CD4-positive, alpha-beta T cell treated with Interleukin-17A for 4 hours (primary cell): ENCODE measurements at places on chromosomes 3 and 15.

- no peak for DNase-seq
These were observed 129.0 kb downstream of the BBX start for GRCh38 chr3:107651782-107652181.

GRCh38 chr3:8491271-8492144, 10.1 kb upstream of the LMCD1 start:
- no peak for DNase-seq

DNA sequence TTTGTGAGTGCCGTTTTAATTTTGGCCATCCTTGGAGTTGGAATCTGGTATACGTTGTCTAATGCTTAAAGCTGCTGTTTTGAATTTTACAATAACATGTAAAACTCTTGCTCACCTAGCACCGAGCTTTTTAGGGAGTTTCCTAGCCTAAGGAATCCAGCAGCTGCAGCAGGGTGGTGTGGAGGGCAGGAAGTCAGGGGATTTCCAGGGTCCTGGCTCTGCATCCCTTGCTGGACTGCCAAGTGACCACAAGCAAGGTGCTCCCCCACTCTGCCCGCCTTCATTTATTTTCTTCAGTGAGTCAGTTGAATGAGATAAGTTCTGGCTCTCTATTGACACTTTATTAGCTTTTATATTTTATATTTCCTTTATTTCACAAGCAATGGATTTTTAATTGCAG, 113.7 kb downstream of the ATG7 start:
- DNase-seq, result no peak

DNA sequence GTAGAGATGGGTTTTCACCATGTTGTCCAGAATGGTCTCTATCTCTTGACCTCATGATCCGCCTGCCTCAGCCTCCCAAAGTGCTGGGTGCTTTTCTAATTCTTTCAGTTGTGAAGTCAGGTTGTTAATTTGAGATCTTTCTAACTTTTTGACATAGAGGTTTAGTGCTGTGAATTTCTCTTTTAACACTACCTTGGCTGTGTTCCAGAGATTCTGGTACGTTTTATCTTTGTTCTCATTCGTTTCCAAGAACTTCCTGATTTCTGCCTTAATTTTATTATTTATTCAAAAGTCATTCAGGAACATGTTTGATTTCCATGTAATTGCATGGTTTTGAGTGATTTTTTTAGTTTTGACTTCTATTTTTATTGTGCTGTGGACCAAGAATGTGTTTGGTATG, 63.5 kb upstream of the CCDC54 start:
- DNase-seq, result no peak

DNA sequence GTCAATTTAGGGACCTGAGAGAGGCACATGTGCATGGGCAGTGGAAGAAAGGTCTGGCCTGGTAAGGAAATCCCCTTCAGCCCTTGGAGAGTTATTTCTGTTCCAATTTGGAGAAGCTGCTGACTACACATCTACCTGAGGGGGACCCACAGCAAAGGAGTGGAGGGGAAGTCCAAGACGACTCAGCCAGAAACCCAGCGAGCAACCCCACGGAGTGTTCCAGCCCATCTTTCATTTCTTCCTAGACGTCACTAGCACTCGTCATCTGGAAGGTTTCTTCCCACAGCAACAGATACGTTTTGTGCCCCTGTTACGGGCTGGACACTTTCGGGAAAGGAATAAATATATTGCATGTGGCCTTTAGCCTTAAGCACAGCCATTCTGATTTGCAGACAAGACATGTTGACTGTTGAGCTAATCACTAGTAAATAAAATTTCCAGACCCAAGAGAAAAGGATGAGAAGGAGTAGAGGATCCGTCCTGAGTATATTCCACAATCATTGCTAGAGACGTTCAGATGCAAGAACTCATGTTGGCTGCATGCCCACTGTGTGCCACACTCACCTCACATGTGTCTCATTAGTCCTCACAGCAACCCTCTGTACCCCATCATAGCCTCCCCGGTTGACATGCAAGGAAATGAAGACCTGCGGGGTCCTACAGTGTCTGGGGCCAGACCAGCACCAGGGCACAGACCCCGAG, 7.8 kb upstream of the FAM174B start:
- DNase-seq, result no peak

DNA sequence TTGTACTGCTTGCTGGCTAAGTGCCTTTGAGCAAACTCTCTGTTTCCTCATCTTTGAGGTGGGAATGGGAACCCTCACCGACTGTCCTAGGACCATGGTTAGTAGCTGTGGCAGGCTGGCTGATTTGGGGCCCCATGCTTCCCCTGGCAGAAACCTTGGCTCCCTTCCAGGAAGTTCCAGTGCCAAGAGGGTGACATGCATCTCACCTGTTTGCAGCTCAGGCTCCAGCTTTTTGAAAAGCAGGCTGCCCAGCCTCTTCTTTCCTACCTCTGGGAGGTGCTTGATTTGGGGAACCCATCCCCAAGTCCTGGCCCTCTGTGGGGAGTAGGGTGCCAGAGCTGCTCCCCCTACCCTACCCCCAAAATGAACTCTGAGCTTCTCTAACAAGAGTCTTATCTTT, 50.8 kb downstream of the RAB11A start:
- no peak for DNase-seq

- no peak for DNase-seq
These were observed 530.0 kb downstream of the EPHB1 start for GRCh38 chr3:135325096-135325495.

DNA sequence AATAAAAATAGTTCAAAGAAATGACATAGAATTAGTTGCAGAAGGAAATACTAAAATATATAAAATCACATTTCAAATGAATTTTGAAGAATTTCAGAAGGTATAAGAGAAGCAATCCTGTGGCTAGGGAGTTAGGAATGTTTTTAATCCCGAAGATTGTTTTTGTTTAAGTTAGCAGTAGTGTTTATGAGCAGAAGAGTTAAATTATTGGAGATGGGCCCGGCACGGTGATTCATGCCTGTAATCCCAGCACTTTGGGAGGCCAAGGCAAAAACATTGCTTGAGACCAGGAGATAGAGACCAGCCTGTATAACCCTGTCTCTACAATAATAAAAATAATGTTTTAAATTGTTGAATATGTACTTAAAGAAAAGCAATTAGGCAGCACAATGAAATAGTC, 432.5 kb downstream of the MFSD1 start:
- DNase-seq, result no peak

- no peak for DNase-seq
These were observed 135.5 kb upstream of the LIPC start for GRCh38 chr15:58296276-58296675.

- DNase-seq, result no peak
These were observed 96.3 kb upstream of the ZBED2 start for GRCh38 chr3:111691293-111691909.

DNA sequence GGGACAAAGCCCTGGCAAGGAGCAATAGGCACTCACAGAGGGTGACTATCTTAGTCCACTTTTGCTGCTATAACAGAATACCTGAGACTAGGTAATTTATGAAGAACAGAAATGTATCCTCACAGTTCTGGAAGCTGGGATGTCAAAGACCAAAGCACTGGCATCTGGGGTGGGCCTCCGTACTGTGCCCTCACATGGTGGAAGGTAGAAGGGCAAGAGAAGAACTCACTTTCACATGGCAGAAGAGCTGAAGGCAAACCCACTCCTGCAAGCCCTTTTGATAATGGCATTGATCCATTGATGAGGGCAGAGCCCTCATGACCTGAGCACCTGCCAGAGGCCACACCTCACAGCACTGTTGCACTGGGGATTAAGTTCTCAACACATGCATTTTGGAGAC, 173.4 kb upstream of the C2CD4B start:
- DNase-seq, result no peak

DNA sequence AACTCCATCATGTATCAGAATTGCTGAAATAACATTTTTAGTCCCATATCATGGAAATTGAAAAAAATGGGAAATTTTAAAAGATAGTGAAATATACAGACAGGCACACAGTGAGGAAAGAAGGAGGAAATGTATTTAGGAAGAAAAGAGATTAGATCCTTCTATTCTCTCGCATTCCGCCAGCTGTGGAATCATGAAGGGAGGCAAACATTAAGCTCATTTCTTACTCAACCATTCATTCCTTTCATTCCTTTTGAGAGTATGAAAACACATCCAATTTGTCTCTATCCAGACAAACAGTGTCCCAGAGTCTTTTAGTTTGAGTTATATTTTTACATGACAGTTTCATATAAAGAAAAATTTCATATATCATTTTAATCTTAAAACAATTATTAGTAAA, 52.5 kb upstream of the KCNMB2 start:
- DNase-seq, result no peak

- DNase-seq, result no peak
These were observed 45.7 kb downstream of the TMEM44 start for GRCh38 chr3:194587438-194587931.

GRCh38 chr3:122934251-122934650, 93.3 kb downstream of the SEMA5B start:
- DNase-seq, result no peak

DNA sequence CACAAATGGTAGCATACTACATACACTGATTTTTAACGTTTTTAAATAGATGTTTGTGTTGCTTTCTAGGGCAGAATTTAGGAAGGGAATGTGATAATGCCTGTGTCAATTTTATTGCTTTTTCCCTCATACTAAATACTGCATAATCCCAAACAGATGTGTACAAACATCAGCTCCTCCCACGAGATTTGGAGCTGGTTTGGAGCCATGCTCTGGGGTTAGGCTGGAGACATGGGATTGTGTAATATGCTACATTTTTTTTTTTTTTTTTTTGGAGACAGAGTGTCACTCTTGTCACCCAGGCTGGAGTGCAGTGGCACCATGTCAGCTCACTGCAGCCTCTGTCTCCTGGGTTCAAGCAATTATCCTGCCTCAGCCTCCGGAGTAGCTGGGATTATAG, 80.1 kb downstream of the EBLN2 start:
- DNase-seq, result no peak

DNA sequence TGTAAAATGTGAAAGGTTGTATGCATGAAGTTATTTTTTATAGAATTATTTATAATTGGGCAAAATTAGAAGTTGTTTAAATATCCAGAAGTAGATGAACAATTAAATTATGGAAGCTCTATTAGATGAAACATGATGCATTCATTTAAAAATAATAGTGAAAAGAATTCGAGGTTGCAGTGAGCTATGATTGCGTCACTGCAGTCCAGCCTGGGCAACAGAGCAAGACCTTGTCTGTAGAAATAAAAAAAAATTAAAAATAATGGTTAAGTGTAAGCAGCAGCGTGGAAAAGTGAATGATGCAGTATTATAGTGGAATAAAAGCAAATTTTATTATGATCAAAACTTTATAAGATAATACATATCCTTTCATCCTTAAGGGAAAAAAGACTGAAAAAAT, 14.3 kb downstream of the BUB1B start:
- no peak for DNase-seq

DNA sequence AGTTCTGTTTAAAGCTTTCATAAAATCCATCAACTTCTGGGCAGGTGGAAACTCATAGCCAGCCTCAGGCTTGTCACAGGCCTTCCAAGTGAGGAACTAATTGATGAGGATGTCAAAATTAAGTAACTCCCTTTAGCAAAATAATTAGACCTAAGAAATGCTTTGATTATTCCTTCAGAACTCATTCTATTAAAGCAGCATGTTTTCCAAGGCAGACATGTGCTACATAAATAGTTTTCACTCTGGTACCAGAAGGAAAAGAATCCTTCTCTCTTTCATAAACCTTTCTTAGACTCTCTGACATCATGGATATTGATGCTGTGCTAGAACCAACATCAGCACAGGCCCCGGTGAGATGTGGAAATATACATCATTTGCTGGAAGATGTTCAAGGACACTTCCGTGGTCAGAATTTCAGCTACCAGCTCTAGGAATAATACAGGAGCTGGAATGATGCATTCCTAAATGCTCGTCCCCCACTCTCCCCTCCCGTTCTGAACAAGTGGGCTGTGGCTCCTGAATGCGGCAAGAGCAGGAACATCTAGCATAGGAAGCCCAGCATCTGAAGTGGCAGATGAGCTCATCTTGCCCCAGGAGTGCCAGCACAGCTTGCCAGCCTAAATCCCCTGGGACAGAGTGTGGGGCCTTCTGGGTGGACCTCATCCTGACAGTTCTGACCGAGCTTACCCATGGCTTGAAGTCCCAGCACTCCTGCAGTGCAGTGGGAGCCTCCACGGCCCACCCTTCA, 82.4 kb downstream of the WWTR1 start:
- no peak for DNase-seq
